Activated naive CD4-positive, alpha-beta T cell treated with anti-CD3 and anti-CD28 coated beads for 36 hours (primary cell): ENCODE measurements at places on chromosomes 3 and 15.
A peak's percentile ranks its signal among the peaks of the same experiment; 100 is the strongest.

DNA sequence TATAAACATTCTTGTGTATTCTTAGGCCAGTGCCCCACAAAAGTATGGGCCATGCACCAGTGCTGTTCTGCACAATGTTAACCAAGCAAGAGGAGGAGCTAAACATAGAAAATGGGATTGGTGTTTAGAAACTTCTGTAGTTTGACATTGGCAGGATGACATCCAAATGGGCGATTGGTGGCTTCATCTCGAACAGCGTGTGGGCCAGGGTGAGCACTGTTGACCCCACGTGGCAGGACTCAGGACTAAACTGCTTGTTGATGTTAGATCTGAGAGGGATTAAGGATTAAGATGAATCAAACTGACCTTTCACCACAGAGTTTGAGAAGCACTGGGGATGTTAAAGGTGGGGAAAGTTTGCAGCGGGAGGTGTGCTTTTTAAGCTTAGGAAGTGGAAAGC lies 31.9 kb downstream of the ZNF710 start:
- no peak for DNase-seq

DNA sequence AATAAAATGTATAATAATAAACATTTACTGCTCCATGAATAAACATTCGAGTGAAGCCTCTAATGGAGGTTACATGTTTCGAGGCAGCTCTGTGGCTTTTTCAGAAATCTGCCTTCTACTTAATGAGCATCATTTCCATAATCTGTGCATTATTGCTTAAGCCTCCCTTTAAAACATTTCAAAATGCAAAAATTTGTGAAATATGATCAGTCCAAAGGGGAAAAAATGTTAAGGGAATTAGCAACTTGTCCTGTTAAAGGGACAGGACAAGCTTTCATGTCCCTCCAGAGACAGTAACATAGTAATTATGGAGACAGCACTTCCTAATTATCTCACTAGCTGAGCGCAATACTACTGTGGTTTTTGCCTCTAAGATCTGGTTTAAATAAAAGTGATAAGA lies 886.6 kb upstream of the CFAP20DC start:
- DNase-seq: no peak

DNA sequence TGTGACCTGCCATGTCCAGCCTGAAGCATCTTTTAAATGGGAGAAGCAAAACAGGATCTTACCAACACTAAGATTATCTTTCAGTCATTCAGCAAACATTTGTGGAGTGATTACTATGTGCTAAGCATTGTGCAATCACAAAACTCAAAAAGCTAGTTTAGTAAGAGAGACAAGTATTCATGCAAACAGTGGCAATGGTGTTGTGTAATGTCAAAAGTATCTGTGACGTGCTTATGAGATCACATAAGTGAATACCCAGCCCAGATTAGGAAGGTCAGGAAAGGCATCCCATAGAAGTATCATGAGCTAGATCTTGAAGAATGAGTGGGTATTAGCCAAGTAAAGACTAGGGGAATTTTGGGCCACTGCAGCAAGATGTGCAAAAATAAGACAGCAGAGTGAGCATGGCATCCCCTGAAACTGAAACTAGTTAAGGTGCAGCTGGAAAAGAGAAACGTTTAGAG lies 32.1 kb downstream of the SEC62 start:
- no peak for DNase-seq

- DNase-seq: no peak
Measured at GRCh38 chr3:133037436-133037835, 755 bp upstream of the TMEM108 start.

DNA sequence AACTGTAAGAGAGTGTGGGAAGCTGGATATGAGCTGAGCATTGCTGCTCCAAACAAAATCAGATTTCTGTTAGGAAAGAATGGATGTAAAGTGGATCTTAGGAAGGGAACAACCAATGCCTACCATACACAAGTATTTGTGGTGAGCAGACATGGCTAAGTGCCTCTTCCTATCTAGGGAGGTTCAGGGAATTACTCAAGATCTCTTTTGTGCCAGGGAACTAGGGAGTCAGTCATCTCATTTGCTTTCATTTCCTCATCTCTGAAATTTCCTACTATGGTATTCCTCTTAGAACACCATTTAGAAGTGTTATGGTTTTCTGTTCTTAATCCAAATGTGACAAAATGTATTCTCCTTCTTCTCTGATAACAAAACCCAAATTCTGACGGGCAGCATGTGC lies 396.5 kb downstream of the FHIT start:
- no peak for DNase-seq

GRCh38 chr3:189776149-189776824 lies 145.1 kb downstream of the TP63 start:
- no peak for DNase-seq

GRCh38 chr3:158912621-158913020 lies 110.8 kb downstream of the MFSD1 start:
- DNase-seq: no peak

DNA sequence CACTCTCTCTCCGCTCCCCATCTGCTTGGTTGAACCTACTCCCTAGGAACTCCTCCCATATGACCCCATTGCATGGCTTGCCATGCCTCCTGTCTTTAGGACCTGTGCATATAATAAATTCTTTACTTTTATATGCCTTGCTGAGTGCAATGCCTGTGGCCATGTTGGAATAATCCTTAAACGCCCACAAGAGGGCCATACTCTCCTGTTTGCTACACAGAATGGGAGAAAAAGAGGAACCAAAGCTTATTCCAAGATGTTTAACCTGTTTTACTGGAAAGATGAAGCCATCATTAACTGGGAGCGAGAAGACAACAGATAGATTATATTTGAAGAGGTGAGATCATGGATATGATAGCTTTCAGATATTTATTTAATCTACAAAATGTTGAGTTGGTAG lies 1097.8 kb downstream of the NAALADL2 start:
- no peak for DNase-seq

DNA sequence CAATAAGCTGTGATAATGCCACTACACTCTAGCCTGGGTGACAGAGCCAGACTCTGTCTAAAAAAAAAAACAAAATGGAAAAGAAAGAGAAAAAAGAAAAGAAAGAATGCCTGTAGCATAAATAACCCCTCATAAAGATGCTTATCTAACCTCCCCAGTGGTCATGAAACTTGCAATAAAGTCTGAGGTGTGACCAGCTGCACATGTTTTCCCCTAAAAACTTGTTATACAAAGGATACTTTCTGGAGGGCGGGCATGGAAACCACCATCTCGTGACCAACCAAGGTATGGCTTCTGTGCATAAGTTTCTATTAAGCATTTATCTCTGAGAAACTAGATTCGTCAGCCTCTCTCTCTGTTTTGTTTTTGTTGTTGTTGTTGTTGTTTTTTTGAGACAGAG lies 21.8 kb downstream of the CCDC32 start:
- no peak for DNase-seq

GRCh38 chr3:23115171-23115877 lies 87.8 kb upstream of the UBE2E2 start:
- no peak for DNase-seq

GRCh38 chr3:141104151-141104821 lies 53.1 kb downstream of the SPSB4 start:
- no peak for DNase-seq

DNA sequence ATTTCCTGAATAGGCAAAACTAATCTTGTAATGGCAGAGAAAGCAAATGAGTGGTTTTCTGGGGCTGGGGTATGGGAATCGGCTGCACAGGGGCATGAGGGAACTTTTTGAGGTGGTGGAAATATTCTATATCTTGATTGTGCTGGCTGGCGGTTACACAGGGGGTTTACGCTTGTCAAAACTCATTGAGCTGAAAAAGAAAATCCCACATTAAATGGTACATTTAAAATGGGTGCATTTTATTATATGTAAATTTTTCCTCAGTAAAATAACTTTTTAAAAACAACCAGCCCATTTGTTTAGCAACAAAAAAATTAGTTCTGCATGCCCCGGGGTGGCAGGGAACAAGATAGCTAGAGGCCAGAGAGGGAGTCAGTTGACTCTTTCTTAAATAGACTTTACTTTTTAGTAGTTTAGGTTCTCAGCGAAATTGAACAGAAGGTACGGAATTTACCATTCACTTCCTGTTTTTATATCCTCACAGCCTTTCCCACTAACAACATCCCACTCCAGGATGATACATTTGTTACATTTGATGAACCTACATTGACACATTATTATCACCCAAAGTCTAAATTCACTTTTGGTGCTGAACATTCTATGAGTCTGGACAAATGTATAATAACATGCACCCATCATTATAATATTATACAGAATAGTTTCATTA lies 41.2 kb upstream of the BCL2A1 start:
- DNase-seq: no peak

GRCh38 chr3:111072031-111072921 lies 660 bp downstream of the NECTIN3 start:
- DNase-seq: peak; percentile 20

GRCh38 chr3:101513419-101513986 lies 491 bp upstream of the SENP7 start:
- no peak for DNase-seq

GRCh38 chr3:120098710-120099109 lies 4.5 kb upstream of the GSK3B start:
- no peak for DNase-seq

DNA sequence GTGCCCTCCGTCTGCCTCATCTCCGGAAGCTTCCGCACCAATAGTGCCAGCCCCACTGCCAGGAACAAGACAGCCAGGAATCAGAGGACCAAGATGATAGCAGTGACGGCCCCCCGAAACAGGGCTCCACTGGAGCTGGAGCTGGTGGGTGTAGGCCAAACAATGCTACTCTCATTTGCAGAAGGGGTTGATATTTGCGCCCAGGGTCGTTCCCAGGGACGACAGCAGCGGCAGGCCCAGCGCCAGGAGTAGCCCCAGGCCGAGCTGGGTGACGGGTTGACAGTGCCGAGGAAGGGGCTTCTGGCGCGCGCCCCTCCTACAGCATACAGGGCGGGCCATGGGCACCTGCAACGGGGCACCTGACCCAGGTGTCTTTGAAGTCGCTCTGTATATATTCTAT lies 301.4 kb downstream of the CNTN6 start:
- DNase-seq: no peak

GRCh38 chr15:37109872-37110572 lies 9.7 kb upstream of the MEIS2 start:
- no peak for DNase-seq

DNA sequence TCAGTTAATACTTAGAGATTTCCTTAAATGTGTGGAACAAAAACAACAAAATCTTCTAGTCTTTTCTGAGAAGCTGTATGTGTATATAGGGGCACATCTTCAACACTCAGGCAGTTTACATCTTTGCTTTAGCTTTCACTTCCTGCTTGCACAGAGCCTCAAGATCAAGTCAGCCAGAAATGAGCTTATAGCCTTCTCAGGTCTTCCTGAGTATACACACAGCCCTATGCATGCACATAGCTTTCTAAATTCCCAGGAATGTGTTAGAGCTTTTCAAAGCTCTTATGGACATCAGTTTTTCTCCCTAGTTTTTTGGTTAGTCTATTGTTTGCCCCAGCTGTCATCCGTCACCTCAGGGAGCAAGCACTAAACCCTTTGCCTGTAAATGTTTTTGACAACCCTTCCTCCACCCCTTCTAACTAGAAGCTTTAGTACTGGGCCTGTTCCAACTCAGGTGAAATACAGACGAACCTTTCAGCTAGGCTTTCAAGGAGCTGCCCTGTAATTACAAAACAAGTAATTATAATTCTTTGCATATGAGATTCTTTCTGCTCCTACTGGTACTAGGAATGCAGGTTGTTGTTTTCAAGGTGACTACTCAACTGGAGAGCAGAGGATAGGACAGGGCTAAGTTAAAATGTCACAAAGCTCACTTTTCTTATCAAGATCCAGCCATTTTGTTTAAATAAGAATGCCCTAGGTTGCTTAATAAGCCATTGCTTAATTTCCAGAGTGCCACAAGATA lies 22.6 kb upstream of the MTMR10 start:
- DNase-seq: no peak

GRCh38 chr3:88318067-88318466 lies 168.3 kb downstream of the C3orf38 start:
- no peak for DNase-seq

DNA sequence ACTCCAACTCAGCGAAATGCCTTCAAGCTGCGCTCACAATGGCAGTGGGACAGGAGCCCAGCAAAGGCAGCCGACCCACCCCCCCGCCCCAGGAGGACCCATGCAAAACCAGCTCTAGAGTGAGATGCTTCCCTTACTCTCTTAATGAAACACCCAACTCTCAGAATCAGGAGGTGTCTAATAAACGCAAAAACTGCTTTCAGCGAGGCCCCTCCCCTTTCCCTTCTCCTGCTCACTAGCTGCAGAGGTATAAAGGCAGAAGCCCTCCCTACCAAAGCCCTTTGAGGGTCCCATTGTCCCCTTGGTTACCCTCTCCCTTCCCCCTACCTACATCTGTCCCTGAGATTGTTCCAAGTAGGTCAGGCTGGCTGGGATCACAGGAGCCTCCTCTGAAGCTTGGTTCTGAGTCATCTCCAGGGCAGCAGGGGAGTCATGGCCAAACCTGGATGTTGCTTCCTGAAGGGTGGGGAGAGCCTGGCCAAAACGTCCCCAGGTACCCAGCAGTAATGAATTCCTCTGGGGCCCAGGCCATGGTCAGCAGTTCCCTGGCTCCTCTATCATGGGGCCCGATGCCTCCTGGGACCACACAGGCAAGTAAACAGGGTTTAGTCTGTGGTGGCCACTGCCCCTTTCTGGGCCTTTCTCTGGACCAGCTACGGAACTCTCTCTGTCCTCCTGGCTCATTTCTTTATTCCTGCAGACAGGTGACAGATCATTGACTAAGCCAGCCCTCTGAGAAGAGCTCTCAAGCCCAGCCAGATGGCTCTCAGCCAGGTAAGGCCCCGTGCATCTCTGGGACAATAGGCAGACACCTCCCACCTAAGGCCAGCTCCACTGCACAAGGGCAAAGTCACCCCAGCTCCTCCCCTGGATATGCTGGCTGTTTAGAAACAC lies 8.6 kb downstream of the KLHL25 start:
- peak; percentile 56 for DNase-seq

GRCh38 chr3:119033393-119034255 lies 1.0 kb downstream of the IGSF11 start:
- no peak for DNase-seq

DNA sequence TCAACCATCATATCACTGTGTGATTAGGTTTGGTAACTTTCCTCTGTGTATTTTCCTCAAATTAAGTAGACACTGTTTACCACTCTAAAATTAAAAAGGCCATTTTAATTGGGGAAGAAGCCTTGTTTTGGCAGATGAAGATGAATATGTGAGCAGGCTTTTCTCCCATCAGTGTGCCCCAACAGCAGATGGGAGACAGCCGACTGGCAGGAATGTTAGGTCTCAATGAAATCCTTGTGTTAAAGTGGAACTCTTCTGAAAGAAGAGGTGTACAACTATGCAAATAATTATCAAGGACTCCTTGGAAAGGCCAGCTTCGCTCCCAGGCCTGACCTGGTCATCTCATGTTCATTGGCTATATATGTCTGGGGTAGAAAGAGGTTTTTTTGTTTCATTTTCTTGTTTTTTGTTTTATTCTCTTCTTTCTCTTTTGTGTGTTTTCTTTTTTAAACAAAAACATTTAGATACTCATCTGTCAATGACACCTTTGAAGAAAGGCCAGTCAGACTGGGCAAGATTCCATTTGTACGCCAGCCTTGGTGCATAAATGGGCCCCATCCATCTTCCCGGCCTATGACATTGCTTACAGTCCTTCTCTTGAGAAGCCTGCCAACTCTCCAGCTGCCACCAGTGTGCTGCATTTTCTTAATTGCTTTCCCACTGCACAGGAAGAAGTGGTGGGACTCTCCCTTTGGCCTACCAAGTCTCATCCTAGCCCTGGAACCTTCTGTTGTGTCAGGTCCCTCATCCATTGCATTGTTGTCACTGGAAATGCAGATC lies 25.8 kb downstream of the LRTM1 start:
- DNase-seq: no peak

GRCh38 chr3:183824761-183825455 lies 469 bp downstream of the MAP6D1 start:
- peak; percentile 22 for DNase-seq

GRCh38 chr15:77871852-77872371 lies 205.6 kb downstream of the TBC1D2B start:
- no peak for DNase-seq
